ENCODE measurements at places on chromosomes 3 and 15.

- DNase-seq: no peak
These were observed 16.4 kb downstream of the SNX1 start for GRCh38 chr15:64112073-64112772.

DNA sequence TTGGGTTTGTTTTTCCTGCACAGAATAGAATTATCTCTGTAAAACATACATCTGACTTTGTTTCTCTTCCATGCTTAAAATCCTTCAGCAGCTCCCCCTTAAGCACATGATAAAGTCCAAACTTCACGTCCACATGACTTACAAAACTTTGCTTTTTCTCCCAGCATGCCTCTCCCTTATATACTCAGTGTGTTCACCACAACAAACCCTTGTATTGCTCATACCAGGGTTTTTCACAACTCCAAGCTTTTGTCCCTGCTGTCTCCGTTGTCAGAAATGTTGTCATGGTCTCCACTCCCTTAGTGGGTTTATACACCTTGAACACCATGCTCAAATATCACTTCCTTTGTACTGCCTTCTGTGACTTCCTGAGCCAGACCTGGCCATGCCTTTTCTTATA is 91.1 kb upstream of the MITF start:
- DNase-seq: no peak

DNA sequence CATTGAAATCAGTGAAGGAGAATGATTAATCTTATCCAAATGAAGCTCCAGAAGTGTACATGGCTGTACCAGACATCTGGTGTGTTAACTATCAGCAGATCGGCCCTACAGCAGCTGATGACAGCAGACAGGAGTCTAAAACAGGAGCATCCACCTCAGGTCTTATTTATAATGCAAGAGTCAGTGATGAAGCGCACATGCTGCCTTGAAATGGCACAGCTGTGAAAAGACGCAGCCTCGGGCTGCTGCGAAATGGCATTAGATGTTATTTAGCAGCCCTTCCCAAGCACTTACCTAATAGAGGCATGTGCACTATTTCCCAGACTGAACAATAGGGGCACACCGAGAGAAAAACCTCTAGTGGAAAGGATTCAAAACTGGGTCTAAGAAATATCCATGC is 472.3 kb upstream of the CBLB start:
- DNase-seq: no peak

DNA sequence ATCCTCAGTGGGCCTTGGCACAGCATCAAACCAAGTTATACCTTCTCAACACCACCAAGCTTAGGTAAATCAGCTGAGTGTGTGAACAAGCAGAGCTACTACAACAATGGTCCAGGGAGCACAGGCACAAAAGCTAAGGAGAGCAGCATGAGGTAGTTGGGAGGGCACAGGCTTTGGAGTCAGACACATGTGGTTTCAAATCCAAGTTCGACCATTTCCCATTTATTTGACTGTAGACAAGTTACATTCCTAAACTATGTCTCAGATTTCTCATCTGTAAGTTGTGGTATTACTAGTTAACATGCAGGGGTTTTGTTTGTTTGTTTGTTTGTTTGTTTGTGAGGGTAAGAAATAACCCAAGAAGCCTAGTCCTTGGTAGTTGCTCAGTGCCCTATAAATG is 46.9 kb downstream of the MLH1 start:
- DNase-seq: no peak

GRCh38 chr3:28322464-28322863 is 26.1 kb upstream of the ZCWPW2 start:
- DNase-seq: no peak

DNA sequence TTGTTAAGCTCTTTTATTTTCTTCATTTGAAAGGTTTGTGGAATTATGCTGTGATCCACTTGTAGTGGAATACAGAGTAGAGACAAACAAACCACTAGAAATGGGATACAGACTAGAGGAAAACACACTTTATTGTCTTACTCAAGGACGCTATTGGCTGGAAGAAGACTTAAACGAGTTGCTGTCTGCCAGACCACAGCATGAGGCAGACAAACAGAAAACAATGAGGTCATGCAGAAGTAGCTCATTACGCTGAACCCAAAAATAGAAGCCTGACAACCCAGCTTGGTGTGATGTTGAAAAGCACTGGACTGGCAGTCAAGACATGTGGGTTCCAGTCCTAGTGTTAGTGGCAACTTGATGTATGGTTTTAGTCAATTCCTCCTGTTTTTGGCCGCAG is 62.4 kb upstream of the P3H2 start:
- peak; percentile 90 for DNase-seq

DNA sequence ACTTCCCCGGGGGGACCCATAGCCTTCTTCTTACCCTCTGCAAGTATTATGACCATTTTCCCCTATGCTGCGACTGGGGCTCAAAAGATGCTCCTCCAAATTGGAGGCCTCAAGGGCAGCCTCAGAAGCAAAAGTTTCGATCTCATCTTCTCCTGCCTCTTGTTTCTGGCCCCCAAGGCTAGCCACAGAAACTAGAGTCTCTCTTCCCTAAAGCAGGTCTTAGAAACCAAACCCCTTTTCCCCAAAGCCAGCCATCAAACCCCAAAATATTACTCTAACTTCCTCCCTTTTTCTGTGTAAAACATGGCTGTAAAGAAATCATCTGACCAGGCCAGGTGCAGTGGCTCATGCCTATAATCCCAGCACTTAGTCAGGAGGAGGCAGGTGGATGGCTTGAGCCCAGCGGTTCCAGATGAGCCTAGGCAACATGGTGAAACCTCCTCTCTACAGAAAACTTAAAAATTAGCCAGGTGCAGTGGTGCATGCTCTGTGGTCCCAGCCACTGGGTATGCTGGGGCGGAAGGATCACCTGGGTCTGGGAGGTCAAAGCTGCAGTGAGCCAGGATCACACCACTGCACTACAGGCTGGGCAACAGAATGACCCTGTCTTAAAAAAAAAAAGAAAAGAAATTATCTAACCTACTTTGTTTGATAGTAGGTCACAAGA is 36.7 kb upstream of the MFGE8 start:
- DNase-seq: no peak

- peak; percentile 45 for DNase-seq
These were observed 113.9 kb downstream of the POLQ start for GRCh38 chr3:121431726-121432517.

DNA sequence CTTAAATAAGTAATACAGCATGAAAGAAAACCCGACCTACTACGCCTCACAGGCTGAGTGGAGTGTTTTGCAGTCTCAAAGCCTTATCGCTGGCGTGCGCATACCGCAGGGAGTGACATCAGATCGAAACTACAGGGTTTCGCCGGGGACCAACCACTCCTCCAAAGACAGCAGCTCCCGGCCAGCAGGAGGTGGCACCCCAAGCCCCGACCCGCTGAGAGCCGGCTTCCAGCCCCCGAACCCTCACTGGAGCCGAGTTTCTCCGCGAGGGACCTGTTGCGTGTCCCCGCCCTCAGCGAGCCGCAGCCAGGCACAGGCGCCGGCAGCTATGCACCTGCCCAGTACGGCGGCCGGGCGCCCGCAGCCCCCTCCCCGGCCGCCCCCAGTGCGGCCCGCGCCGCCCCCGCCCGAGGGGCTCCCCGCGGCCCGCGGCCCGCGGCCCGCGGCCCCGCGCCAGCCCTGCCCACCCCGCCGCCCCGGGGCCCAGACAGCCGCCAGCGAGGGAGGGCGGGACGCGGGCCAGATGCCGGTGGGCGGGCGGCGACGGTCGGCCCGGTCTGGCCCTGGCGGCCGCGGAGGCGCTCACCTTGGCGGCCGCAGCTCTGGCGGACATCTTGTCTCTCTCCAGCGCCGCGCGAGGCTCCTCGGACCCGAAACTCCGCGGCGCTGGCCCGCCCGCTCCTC is 710 bp downstream of the TJP1 start:
- peak; percentile 78 for DNase-seq

DNA sequence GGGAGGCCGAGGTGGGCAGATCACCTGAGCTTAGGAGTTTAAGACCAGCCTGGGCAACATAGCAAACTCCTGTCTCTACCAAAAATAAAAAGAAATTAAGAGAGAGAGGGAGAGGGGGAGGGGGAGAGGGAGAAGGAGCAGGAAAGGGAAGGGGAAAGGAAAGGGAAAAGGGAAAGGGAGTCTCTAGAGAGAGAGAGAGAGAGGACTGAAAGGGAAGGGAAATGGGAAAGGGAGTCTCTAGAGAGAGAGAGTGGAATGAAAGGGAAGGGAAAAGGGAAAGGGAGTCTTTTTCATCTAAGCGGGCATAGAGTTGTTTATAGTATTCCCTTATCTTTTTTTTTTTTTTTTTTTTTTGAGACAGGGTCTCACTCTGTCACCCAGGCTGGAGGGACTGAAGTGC is 148.1 kb downstream of the NEO1 start:
- no peak for DNase-seq

DNA sequence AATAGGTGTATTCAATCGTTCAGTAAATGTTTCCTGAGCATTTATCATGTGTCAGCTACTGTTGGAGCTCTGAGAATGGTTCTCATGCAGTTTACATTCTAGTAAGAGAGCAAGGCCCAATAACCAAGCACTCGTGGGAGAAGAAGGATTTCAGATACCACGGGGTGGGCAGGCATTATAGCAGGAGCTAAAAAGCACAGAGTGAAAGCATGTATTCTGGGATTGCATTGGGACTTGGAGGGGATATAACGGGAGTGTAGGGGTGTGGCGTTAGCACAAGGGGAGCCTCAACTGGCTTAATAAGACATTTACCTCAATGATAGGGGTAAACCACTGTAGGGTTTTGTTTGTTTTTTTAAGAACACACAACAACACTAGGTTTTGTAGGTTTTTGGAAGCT is 1.6 kb upstream of the SIAH2 start:
- no peak for DNase-seq

DNA sequence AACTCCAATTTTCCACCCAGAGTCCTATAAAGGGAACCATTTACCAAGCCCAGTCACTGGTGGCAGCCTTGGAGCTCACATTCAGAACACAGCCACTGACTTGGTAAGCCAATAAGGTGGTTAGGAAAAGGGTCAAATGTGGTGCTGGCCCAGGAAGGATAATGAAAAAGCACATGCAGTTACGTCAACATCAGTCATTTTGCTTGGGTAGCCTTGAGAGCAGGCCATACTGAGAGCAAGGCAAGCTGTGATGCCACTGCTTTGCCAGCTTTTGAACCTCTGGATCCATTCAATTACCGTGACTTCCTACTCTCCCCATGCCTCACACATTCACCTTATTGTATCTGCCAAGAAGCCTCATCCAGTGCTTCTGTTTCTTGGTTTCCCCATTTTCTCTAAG is 253.6 kb downstream of the OPA1 start:
- DNase-seq: no peak

- DNase-seq: peak; percentile 30
These were observed 522.8 kb downstream of the NLGN1 start for GRCh38 chr3:173920386-173920785.

DNA sequence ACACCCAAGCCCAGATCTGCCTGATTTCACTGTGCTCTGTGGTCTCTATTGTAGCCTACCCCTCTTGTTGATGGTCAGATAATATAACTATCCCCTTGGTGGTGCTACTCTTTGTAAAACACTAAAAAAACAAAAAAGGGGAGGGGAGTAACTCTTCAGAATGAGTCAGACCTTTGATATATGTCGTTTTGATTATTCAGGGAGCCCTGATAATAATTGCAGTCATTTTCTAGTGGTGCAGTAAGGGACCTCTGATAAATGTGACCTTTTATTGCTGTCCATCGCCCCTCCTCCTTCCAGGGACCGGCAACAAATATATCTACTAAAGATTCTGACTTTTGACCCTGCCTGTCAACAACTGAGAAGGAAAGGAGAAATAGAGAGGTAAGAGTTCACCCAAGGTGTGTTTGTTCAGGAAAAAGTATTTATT is 45.1 kb upstream of the MAGI1 start:
- DNase-seq: peak; percentile 5

GRCh38 chr15:75028991-75029377 is 5.6 kb downstream of the PPCDC start:
- no peak for DNase-seq

DNA sequence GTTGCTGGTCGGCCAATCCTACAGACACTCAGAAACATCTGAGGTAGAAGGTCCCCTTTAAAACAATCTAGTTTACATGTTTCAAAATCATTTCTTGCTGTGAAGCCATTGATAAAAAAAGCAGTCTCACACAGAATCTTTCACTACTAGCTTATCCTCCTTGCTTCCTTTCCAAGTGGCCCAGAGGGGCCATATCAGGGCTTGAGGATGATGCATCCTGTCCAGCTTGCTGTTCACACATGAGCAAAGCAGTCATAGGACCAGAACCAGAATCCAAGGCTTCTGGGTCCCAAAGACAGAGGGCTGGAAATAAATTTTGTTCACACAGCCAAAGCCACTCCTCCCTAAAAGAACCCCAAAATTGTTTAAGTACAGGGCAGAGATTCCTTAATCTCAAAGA is 9.2 kb upstream of the LYZL4 start:
- no peak for DNase-seq

DNA sequence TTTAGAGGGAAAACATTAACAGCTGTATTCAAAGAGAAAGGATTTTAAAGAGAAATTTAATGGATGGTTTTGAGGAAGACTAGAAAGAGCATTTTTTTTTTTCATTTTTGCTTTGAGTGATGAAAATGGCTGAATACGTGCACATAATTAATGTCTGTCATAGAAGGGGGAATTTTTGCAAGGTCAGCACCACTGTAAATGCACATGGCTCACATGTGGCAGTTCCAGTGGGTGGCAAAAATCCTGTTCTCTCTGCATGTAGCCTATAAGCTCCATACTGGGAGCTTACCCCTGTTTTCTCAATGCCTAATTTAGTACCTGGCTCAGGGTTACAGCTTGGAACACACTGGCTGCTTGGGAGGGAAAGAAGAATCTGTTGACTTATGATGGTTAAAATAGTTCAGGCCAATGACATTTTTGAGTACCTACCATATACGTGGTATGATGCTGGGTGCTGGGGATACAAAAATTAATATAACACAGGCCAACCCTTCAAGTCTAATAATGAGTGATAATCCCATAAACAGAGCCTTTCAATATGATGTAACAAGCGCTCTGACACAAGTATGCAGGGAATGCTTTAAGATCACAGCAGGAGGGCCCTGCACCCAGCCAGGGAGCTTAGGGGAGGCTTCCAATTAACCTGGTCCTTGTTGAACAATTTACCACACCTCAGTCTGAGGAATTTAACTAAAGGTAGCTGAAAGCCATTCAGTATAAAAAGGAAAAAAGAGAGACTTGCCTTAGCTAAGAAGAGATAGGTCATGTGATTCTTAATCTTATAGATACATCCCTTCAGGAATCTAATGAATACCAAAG is 33.0 kb downstream of the HSPBAP1 start:
- DNase-seq: peak; percentile 63

- DNase-seq: peak; percentile 24
These were observed 66.6 kb downstream of the PIK3CB start for GRCh38 chr3:138768125-138768524.

GRCh38 chr3:95044101-95044500 is 981.2 kb downstream of the NSUN3 start:
- DNase-seq: no peak

GRCh38 chr3:58526515-58526957 is 10.5 kb downstream of the ACOX2 start:
- DNase-seq: peak; percentile 91
